ENCODE measurements at places on chromosomes 6 and 20.
A peak's percentile ranks its signal among the peaks of the same experiment; 100 is the strongest.

DNA sequence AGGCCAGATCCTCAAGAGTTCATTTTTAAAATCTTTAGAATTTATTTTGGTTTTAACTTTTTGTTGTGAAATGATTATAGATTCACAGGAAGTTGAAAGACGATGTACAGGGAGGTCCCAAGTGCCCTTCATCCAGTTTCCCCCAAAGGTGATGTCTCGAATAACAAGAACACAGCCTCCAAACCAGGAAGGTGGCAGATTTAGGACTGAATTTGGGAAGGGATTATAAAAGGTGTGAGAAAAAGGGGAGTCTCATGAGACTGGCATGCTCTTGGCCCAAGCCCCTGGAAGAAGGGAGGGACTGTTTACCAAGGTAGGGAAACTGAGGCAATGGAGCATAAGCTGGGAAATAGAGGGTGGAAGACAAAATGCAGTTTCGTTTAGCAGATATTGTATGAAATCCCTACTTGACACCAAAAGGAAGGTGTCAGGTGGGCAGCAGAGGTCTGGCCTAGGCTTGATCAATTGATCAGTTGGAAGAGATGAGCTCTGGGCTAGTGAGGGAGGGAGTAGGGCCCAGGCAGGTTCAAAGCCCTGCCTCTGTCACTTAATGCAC is 81.2 kb downstream of the BMP7 start:
- DNase-seq, result no peak

GRCh38 chr6:134061440-134061839 is 9.0 kb upstream of the SLC2A12 start:
- DNase-seq, result no peak

DNA sequence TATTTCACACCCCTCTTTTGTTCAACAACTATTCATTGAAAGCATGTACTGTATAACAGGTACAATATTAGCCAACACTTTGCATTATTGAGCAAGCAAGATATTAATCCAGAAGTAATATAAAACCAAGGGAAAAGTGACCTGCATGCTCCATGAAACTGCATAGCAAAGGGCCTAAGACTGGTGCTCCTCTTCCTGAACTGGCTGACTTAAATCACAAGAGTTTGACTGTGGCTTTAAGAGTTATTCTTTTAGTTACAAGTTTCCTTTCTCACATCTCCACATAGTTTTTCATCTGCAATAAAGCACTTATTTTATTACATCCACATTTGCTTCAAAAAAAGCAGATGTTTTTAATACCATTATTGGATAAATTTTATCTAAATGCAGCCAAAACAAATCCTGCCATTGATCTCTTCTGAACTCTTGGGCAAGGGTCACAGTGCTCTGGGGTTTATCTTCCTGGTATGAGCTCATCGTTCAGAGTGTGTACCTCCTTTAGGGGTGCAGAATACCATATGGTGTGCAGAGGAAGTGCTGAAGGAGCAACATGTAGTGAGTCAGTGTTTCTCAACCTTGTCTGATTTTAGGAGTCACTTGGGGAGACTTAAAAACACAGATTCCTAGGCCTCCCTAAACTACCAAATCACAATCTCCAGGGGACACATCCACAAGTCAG is 1225.9 kb upstream of the MAP3K7 start:
- peak; percentile 46 for DNase-seq

GRCh38 chr6:123804014-123804786 is 535 bp downstream of the NKAIN2 start:
- no peak for DNase-seq

DNA sequence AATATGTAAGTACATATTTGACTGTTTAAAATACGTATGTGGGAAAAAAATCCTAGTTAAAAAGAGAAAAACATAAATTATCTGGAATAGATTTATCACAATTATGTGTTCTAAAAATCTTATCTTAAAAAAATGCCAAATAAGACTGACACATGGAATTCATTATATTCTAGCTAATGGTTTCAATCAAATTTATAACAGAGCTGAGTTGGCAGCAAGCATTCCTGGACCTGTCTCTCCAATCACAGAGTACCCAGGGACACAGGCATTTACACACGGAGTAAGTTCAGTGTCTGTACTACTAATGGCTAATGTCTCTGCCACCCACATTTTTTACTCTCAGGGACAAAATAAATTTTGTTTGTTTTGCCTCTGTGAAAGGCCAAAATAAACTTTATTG is 122.3 kb downstream of the RPS12 start:
- DNase-seq, result no peak

DNA sequence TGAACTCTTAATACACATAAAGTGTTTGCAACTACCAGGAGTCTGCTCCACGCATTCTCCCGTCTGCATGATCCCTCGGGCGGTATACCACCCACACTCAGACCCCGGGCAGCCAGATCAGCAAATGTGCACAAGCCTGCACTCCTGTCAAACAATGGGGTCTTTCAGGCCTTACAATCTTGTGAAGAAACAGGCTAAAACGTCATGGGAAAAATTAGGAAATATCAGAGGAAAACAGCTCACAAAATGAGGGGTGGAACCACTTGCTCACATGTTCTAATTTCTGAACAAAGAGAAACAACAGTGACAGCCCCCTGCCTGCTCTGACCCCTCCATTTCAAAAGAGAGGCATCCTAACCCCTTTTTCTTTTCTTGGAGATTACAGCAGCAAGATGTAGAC is 69.4 kb downstream of the BACH2 start:
- no peak for DNase-seq

DNA sequence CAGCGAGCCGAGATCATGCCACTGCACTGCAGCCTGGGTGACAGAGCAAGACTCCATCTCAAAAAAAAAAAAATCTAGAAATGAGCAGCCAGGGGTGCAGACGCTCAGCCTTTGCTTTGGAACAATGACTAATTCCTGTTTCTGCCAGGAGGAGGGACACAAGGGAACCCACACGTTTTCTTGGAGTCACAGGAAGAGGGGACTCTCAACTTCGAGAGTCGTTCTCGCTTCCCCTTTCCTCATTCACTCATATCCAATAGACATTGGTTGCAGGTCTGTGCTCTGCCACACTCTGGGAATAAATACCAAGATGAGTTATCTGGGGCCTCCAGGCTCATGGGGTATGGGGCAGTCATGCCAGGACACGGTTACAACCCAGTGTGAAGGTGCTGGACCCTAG is 91.5 kb upstream of the RREB1 start:
- DNase-seq, result no peak

GRCh38 chr6:155088856-155089255 is 93.7 kb downstream of the TIAM2 start:
- DNase-seq, result no peak

GRCh38 chr6:45619211-45619760 is 241.6 kb upstream of the SUPT3H start:
- no peak for DNase-seq

GRCh38 chr6:129938249-129939020 is 77.3 kb upstream of the TMEM244 start:
- DNase-seq, result no peak

- no peak for DNase-seq
These were observed 48.6 kb downstream of the TSPYL4 start for GRCh38 chr6:116205281-116205680.

DNA sequence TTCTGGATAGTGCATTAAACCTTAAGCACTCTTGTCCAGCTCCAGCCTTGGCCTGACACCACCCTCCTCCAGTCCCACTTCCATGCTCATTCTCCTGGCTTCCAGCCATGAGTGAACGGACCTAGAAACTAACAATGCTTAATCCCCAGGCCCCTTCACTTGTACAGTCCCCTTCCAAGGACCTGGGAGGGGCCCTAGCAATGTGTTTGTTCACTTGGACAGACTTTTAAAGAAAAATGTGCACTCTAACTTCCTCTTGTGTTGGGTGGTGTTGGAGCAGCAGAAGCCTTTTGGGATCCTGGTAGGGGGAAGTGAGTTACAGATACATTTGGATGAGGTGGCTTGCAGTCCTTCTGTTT is 48.9 kb upstream of the CCN6 start:
- DNase-seq, result no peak

DNA sequence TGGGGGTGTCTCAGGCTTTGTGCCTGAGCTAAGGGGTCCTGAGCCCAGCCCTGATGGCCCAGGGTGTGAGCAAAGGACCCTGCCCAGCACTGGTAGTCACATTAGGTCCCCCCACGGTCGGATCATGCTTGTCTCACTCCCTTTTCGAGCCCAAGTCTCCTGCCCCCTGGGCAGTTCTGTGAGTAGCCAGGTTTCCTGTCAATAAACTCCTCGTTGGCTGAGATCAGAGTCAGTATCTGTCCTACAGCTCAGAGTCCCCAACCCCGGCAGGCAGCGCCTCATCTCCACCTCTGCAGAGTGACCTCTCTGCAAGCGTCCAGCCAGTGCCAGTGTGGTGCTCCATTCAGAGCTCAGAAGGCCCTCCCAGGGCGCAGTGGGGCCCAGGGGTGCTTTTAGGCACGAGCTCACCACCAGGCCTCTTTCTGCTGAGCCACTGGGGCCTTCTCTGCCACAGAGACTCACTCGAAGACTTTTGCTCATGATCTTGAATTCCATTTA is 93.7 kb upstream of the PMEPA1 start:
- DNase-seq, result no peak

- DNase-seq, result no peak
These were observed 28.1 kb upstream of the ASXL1 start for GRCh38 chr20:32329817-32330554.

DNA sequence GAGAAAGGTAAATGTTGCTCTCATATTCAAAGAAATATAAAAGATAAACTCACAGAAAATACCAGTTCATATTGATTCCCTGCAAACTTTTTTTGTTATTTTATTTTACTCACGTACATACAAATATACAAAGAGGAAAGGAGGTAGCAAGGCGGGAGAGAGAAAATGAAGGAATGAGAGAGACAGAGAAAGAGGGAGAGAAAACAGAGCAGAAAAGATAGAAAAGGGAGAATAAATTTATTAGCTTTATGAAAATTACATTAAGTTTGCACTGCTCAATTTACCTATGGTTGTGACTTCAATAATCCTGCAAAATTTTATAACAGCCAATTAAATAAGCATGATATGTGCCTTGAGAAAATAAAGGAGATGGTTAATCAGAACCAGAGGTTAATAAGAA is 274.7 kb upstream of the CITED2 start:
- DNase-seq, result no peak

DNA sequence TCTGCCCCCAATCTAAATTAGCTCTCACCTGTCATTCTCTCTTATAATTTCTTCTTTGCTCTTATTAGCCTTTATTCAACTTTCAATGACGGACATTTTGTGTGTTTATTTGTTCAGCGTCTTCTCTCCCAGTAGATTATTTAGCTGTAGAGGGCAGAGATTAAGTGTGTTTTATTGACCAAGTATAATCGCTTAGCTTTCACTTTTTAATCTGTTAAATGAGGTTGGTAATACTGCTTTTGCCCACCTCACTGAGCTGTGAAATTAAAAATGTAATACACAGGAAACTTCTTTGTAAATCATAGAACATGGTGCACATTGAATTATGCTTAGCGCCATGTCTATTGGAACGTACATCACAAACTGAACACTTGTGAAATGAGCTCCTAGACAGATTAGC is 3.5 kb upstream of the CCN6 start:
- no peak for DNase-seq

- DNase-seq, result no peak
These were observed 53.2 kb upstream of the IFNGR1 start for GRCh38 chr6:137272403-137272802.

DNA sequence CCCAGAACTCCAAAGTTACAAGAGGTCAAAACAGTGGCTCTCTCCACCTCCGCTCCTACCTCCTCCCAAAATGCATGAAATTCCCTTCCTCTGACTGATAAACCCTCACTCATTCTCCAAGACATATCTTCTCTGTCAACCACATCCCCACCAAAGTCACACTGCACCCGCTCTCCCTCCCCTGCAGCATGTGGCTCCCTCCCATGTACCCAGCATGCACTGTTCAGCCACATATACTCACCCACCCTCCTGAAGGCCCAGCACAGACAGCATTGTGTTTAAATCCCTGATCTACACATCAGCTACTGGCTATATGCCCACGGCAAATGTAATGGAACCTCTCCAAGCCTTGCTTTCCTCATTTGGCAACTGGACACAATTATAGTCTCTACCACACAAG is 5.5 kb upstream of the POU5F1 start:
- DNase-seq, result peak; percentile 47

DNA sequence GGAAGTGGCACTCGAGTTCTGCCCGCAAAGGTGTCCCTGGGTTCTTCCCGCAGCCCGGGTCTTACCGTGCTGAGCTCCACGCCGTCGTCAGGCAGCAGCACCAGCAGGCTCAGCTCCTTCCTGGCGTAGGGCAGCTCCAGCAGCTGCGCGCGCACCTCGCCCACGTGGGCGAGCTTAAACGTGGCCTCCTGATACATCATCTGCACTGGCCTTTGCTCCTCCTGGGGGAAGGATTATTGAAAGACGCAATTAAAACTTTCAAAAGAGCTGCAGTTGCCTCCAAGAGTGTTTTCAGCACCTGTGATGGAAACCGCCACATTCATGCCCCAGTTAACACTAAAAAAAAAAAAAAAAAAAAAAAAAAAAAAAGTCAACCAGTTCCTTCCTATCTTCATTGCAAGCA is 11.3 kb downstream of the SERPINB9 start:
- no peak for DNase-seq

- no peak for DNase-seq
These were observed 64.0 kb upstream of the SGK1 start for GRCh38 chr6:134381959-134382358.

DNA sequence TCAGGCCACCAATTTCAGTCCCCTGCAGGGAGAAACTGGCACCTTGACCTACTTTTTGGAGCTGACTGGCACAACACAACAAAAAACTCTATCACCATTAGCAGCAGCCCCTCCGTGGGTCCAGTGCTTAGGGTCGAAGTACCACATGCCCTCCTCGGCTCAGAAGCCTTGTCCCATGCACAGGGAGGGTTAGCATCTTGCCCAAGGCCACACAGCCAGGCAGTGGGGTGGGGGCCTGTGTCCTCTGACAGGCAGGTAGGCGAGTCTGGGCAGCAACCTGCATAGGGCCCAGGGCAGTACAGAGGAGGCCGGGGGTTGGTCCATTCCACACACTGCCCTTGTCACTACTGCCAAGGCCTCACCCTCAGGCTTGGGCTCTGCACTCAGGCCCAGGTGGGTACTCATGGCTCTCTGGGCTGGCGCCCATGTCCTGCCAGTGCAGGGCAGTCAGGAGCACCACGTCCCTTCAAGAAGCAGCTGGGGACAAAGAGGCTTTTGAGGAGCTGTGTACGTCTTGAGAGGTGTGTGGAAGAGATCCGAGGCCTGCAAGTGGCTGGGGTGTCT is 53.6 kb downstream of the PYGB start:
- DNase-seq, result no peak

DNA sequence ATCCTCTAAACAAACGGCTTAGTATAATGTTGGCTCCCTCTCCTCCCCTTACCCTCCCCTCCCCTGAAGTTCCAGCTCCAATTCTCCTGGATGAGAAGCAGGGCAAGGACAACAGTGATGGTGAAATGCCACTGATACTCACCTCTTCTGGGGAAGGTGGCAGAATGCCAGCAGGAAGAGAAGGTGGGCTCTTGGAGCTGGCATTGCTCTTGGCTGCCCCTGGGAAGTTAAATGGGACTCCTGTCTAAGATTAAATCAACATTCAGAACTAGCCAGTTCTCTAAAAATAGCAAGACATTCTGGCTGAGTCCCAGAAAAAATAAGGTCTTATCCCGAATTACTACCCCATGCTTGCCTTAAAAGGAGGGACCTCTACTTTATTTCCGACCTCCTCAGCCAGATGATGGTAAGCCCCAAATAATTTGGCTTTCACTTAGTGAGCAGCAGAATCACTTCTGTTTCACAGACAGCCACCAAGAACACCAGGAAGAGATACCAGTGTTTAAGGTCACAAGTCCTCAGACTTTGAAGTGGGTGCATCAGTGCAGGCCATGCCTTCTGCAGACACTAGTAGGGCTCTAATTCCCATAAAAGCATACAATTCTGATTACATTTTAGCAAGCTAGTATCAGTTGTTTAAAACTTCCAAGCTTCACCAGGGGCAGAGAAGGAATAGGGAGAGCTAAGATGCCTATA is 46.0 kb upstream of the IL17A start:
- DNase-seq, result no peak
